Activated naive CD4-positive, alpha-beta T cell treated with anti-CD3 and anti-CD28 coated beads, Interleukin-2, amount 50 U/mL, for 72 hours (primary cell): ENCODE measurements at places on chromosomes 7 and 10.

GRCh38 chr10:61023053-61023452 lies 79.1 kb upstream of the RHOBTB1 start:
- DNase-seq, result no peak

DNA sequence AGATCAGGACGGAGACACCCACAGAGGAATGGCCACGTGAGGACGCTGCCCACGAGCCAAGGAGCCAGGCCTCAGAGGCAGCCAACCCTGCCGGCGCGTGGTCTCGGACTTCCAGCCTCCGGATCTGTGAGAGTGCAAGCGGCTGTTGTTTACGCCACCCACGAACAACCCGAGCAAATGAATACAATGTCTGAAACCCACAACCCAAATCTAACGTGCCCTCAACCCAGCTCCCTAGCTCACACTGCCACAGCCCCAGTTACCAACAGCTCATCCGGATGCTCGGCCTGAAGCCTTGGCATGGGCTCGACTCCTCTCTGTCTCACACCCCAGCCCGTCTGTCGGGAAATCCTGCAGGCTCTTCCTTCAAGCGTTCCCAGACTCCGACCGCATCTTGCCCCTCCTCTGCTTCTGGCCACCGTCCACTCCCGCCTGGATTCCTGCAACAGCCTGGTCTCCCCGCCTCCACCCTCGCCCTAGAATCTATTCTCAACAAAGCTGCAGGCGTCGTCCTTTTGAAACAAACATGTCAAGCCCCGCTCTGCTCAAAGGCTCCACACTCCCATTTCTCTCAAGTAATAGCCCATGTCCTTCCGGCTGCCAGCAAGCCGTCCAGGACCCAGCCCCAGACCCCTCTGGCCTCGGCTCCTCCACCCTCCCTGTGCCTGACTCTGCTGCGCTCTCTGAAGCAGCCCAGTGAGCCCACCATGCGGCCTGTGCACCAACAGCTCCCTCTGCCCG lies 35.3 kb downstream of the STK32C start:
- no peak for DNase-seq

GRCh38 chr10:123146894-123147634 lies 872 bp upstream of the HMX2 start:
- DNase-seq, result no peak

DNA sequence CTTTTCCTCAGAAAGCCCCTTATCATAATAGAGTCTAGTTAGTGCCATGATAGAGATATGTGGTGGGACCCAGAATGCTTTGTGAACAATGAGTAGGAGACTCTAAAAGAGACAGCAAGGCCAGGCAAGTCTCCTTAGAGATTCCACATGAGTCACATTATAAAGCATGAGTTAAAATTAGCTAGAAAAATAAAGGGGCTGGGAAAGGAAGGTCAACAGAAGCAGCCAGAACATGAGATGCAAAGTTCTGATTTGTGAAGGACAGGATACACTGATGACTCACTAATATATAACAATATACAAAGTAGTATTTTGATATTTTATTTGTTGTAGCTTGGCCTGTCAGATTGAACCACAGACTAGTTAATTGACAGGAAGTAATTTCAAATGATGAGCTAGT lies 25.3 kb upstream of the SNX13 start:
- DNase-seq, result no peak

DNA sequence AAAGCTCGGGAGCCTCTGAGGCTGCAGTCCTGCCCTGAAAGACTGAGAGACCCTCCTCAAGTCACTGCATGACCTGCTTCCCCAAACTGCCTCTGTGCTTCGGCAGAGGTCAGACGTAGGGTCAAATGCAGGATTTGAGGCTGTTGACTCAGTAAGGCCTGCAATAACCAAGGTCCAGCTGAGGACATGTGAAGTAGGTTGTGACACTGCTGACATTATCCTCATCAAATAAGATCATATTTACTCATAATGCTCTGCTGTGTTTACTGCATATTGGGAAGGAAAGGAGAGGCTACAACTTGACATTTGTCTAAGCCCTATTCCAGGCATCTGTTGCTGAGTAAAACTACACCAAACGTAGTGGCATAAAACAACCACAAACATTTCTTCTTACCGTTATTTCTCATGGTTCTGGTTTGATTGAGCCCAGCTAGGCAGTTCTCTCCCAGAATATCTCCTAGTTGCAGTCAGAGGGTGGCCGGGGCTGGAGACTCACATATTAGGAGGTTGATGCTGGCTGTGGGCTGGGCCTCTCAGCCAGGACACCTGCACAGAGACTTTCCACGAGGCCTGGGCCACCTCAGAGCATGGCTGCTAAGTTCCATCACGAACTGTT lies 122.1 kb upstream of the STK17A start:
- no peak for DNase-seq

DNA sequence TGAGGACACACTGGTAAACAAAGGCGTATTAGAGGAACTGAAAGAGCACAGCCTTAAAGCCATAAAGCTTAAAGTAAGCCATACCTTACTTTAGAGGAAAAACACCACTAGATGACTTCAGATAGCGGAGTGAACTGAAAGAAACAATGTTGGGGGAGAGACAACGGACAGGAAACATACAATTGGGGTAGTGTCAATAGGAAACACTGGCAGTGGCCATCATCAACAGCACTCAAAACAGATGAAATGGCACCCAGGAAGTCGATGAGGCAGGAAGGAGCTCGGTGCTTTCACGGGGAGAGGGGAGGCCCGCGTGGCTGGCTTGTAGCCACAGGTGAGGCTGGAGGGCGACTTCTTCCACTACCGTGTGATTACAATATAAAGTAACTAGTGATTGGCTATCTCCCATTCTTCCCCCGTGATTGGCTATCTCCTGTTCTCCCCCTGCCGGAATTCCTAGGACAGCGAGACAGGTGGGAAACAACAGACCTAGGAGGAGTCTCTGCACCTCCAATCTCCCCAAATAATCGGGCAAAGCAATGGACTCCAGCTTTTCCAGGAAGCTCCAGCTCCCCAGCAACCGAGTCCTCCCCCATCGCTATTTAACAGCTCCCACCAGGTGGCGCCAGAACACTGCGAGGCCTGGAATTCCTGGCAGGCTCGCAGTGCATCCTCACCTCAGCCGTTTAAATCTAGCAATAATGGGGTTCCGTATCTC lies 2.4 kb upstream of the TAS2R38 start:
- peak; percentile 74 for DNase-seq

DNA sequence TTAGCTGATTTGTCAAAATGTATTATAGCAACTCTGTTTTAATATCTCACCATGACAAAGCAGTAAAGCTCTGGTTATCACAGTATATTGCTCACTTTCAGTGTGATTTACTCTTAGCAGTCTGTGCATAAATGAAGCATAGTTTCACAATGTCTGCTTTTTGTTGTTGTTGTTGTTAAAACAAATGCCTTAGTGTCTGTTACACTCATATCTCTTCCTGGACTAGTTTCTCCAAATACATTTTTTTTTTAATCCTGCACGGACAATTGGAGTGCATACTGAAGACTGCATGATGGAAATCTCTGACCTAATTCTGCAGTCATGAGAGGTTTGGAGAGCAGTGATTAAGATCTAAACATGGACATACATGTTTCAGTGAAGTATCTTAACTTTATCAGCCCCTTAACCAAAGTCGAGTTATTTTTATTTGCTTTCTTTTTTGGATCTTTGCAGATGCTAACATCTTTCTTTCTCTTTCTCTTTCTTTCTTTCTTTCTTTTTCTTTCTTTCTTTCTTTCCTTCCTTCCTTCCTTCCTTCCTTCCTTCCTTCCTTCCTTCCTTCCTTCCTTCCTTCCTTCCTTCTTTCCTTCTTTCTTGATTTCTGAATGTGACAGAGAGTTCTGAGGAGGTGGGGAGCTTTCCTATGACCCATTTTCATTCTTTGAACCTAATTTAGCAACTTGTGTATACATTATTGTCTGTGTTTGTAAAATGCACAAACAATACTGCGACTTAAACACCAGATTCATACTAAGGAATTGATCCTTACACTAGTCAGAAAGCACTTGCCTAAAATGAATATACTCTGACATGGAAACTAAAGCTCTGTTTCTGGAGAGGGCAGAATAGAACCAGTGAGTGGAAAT lies 161.5 kb upstream of the AGR3 start:
- no peak for DNase-seq

GRCh38 chr7:152424348-152425108 lies 11.3 kb downstream of the KMT2C start:
- DNase-seq, result no peak

GRCh38 chr7:30285067-30285535 lies 704 bp downstream of the ZNRF2 start:
- DNase-seq, result no peak
